Subcutaneous preadipocyte (primary cell): ENCODE measurements at places on chromosomes 7 and 10. TPM values are rescaled to one million over a fixed set of nuclear protein-coding genes. Genes with fewer than 3 reads are reported as not detected.

CPVL gene
- total RNA-seq = 0.98 and 2.6 TPM in 2 replicates

ADAM12 gene
- 142 and 180 TPM in 2 replicates for total RNA-seq

AGMO gene
- total RNA-seq = 1.4 and 1.8 TPM in 2 replicates

CYP26A1 gene
- total RNA-seq = not detected in 2 replicates

RELN gene
- 0.39 and 2.2 TPM in 2 replicates for total RNA-seq

VSTM4 gene
- 4.0 and 4.1 TPM in 2 replicates for total RNA-seq

ADGRA1 gene
- not detected in 2 replicates for total RNA-seq

NODAL gene
- not detected in 2 replicates for total RNA-seq

STEAP2 gene
- total RNA-seq = 17.3 and 23.5 TPM in 2 replicates

CYP3A7 gene
- total RNA-seq = not detected in 2 replicates

PDE1C gene
- 0.39 and 0.73 TPM in 2 replicates for total RNA-seq

MNX1 gene
- total RNA-seq = not detected in 2 replicates

PILRA gene
- under 0.01 and 0.39 TPM in 2 replicates for total RNA-seq

PCDH15 gene
- not detected in 2 replicates for total RNA-seq

DNAH11 gene
- total RNA-seq = under 0.01 and 0.37 TPM in 2 replicates

RET gene
- under 0.01 and 0.37 TPM in 2 replicates for total RNA-seq
